ENCODE measurements at places on chromosomes 2 and 18.
A peak's percentile ranks its signal among the peaks of the same experiment; 100 is the strongest.

- DNase-seq = no peak
Measured at GRCh38 chr18:26091047-26091630, 726 bp upstream of the SS18 start.

DNA sequence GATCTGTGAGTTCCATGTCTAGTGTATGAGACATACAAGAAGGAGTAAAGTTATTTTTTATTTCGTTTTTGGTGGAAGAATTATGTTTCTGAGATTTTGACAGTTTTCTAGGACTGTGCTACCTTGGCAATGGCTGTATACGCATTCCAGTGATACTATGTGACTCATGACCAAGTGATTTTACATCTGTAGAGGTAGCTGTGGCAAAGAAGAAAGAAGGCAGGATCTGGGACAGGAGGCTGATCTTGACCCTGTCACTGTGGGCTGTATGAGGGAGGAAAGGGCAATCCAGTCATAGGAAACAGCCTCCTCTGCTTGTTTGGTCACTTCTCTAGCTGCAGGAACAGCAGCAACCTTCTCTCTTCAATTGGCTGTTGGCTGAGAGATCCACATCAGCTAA, 44.0 kb upstream of the PDCL3 start:
- DNase-seq = no peak

DNA sequence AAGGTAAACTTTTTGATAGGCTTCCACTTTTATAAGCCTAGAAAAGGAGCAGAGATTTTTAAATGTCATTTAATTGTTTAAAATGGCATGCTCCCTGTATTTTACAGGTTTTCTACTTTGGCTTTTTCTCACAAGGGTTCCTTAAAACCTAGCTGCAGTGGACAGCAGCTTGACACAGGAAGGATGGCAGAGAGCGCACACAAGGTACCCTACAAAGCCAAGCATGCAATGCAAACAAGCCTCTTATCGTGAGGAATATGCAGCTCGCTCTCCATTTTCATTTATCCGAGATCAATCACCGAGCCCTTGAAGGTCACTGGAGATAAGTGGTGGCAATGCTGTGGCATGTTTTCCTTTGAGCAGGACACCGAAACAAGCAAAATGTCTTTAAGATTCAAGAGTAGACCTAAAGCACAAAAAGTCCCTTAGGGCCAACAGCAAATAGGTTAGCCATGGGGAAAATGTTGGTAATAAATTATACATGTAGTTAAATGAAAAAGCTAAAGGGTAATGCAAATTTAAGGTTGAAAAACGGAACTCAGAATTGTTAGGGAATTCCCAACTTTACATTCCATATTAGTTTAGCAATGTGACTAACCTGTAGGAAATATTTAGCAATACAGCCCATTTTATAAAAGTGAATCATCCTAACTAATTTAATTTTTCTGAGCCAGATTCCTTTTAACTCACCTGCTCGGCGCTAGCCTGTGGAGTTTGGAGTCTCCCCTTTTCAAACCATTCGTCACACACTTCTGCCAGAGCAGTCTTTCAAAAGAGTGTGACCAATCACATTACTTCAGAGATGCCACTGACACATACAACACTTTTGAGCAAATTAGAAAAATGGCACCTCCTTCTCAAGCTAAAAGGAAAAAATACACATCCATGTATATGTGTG, 337.9 kb upstream of the PKDCC start:
- no peak for DNase-seq

- no peak for DNase-seq
Measured at GRCh38 chr18:23578891-23579653, 7.2 kb downstream of the NPC1 start.

DNA sequence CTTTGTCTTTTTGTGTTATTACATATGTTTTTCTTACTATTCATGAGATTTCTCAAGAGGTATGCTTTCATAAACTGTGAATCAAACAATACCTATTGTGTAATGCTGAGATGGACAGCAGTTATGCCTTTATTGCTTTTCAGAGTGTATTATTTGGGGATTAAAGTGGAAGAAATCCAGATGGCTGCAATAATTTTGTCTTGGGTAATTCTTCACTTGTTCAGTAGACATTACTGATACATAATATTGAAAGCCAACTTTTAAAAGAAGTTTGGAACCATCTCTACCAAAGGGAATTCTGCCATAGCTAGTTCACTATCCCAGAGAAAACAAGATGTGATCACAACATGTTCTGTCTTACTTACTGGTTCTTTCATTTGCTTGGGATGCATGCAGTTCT, 253.4 kb upstream of the ZSWIM2 start:
- DNase-seq = no peak

DNA sequence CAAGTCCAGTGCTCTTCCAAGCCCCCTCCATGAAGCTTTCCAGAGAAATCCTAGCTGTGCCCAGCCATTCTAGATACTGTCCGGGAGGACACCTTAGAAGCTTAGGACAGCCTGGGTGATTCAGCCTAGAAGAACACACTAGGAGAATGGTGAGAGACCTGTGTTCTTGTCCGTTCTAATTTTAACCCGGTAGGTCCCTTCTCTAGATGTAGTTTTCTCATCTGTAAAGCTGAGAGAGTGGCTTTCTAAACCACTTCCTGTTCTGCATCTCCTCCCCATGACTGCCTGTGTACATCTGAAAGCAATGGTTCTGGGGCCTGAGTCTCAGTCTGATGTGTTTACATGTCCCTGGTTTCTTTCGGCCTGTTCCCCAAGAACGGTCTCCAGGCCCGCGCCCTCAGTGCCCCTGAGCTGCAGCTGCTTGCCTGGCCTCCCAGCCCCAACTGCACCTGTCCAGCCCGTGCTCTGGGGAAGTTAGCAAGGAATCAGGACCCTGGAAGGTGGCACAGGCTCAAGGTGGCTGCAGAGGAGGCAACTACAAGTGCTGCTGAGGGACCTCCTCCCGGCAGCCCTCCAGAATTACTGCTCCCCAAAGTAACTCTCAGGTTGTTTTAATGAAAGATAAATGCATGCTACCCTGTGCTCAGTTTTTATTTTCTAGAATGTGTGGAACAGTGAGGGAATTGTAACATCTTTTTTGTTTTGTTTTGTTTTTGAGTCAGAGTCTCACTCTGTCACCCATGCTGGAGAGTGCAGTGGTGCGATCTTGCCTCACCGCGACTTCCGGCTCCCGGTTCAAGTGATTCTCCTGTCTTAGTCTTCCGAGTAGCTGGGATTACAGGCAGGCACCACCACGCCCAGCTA, 105.9 kb downstream of the LBH start:
- peak; percentile 21 for DNase-seq

GRCh38 chr2:70371753-70372152, 69.9 kb upstream of the FAM136A start:
- DNase-seq = no peak

DNA sequence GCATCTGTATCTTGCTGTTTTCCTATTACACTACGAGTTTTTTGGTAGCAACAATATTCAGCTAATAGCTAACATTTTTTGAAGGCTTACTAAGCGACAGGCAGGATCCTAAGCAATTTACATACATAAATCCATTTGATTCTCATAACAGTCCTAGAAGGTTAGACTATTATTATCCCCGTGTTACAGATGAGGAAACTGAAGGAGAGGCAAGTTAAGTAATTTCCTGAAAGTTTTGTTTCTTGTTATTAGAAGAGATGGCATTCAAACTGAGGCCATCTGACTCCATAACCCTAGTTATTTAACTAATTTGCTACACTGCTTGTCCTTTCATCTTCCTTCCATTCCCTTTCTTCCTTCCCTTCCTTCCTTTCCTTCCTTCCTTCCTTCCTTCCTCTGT, 68.2 kb downstream of the PDE1A start:
- no peak for DNase-seq

DNA sequence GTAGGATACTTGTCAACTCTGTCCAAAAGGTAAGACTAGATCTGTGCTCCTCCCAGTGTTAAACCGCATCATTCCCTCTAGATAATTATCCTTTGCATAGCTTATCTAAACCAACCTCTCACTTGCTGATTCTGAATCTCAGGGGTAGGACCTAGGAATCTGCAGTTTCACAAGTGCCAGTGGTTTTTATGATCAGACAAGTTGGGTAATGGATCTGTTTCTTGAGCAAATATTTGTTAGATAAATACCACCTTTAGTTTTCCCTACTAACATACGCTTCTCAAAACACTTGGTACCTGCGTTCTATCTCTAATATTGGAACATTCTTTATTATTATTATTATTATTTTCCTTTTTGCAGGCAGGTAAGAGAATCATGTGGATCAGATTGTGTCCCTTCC, 439.9 kb downstream of the PTPRM start:
- DNase-seq = no peak

DNA sequence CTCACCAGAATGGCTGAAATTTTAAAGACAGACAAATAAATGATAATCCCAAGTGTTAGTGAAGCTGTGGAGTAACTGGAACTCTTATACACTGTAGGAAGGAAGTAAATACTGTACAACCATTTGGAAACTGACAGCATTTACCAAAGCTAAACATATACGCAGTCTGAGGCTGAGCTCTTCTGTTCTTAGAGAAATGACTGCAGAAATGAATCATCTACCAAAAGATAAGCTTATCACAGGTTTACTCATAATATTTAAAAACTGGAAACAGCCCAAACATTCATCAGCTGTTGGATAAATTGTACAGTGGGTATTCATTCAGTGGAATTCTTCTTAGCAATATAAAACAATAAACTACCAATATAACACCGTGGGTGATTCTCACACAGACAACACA, 218.2 kb upstream of the RAB12 start:
- no peak for DNase-seq

GRCh38 chr2:147231607-147232006, 613.2 kb upstream of the ACVR2A start:
- no peak for DNase-seq

- no peak for DNase-seq
Measured at GRCh38 chr2:705971-706511, 28.8 kb upstream of the TMEM18 start.

DNA sequence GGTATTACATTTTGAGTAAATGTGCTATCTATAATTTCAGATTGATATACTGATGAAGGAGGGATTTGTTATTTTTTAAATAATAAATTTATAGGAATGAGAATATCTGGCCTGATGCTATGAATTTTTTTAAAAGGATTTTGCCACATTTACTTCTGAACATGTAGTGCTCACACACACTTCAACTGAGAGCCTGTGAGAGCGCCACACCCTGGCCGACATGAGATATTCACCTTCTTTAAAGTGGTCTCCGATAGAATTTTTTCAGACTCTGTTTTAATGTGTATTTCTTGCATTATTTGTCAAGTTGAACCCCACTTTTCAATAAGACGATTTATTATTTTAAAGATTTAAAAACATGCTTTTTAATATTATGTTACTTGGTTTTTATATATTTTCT, 813.3 kb downstream of the DCC start:
- no peak for DNase-seq

DNA sequence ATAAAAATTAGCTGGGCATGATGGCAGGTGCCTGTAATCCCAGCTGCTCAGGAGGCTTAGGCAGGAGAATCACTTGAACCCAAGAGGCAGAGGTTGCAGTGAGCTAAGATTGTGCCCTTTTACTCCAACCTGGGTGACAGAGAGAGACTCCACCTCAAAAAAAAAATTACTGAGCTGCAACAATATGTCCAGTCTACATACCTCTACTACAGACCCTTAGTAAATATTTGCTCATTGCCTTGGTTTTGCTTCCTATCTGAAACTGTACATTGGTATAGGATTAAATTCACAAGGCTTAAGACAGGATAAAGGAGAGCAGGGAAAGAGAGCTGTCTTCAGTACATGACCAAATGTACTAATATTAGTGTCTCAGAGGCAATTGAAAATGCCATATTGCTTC, 8.1 kb upstream of the MGAT4A start:
- DNase-seq = no peak

GRCh38 chr18:44411262-44411905, 269.3 kb upstream of the SETBP1 start:
- DNase-seq = no peak

DNA sequence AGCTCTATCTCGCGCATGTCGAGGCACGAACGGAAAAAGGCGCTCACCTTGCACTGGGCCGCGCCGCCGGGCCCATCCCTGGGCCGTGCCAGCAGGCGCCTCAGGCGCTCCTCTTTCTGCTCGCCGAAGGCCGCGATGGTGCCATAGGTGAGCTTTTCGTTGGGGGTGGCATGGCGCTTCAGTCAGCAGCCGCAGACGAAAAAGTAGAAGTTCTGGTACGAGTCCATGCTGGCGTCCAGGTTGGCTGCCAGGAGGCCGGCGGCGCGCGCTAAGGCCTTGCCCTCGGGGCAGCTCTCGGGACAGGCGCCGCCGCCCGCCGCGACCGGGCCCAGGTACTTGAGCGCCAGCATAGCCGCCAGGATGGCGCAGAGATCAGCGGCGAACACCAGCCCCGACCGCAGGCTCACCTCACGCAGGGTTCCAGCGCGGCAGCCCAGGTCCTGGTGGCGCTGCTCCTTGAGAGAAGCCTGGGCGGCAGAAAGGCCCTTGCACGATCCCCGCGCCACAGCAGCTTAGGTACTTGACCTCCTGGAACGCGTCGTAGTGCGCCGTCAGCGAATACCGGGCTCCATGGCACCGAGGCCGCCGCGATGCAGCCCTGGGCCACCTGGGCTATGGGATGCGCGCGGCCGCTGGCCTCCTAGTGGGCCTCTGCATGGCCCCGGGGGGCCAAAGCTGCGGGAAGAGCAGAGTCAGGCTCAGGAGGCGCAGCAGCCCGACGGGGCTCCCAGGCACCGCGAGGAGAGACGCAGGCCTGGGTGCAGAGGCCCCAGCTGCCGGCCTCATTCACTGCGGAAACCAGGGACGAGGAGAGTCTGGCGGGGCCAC, 12.8 kb downstream of the ALPG start:
- no peak for DNase-seq

DNA sequence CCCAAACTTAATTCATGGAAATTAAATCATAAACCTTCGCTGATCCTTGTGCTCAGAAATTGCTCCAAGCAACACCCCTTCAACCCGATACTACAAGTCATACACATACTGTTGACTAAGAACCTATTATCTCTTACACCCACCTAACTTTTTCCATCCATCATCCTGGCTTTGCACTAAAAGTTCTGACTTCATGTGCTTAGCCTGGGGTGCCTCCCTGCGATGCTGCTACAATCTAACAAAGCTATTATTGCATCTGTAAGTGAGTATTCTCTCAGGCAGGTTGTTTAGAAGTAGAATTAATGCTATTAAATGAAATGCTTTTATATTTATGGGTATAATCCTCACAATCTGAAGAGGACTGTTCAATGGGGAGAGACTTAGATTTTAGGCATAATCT, 619.8 kb downstream of the CCDC85A start:
- DNase-seq = no peak

GRCh38 chr2:3867469-3867868, 164.1 kb downstream of the DCDC2C start:
- DNase-seq = no peak

DNA sequence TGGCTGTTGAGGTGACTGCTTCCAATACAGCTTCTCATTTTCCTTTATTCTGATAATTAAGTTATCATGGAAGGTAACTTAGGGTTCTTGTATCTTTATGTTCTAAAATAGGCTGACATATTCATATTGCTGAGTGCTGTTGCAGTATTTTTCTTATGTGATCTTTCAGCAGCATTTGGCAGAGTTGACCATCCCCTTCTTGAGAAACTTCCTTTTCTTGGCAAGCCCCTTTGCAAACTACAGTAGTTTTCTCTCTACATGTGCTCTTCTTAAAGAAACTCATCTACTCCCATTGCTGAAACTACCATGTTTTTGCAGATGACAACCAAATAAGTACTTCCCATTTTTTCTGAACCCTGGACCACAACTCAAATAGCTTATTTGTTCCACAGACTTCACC, 476.5 kb upstream of the TRIB2 start:
- DNase-seq = no peak

All from stimulated activated CD4-positive, alpha-beta T cell treated with anti-CD3 and anti-CD28 coated beads, TNF-alpha, amount 100 ng/mL, for 1 hour (primary cell).